ENCODE measurements at places on chromosomes 6 and 20.
A peak's percentile ranks its signal among the peaks of the same experiment; 100 is the strongest.

DNA sequence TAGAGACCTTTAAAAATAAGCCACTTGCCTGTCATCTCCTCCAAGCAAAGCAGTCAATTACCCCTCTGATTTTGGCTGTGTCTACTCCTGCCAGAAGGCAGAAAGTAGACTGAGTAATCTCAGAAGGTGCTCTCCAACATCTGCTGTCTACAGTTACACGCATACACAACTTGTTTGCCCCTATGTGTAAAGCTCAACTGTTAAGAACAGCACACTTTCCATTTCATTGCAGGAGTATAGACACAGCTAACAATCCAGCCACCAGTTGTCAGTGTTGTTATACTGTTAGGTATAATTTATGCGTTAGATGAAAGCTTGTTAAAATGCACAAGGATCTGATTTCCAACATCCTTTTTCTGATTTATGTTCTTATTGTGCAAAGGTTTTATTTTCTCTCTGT, 88.2 kb downstream of the SAMD3 start:
- DNase-seq, result peak; percentile 33

GRCh38 chr20:60765821-60766403, 486.1 kb upstream of the CDH4 start:
- DNase-seq, result no peak

DNA sequence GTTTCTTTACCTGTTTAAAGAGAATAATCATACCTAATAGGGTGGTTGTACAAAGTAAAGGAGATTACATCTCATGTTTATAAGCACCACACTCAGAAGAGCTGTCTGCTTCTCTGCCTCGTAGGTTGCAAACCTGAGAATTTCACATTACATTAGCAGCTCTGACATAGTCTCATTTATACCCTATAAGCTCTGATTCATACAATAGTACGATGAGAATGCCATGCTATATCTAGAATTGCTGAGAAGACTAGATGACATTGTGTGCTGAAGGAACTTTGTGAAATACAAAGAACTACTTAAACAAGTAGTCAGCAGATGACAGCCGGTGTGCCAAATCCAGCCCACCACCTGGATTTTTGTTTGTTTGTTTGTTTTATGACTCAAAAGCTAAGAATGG, 121.2 kb downstream of the ADAT2 start:
- no peak for DNase-seq

GRCh38 chr6:22556266-22556665, 13.1 kb upstream of the HDGFL1 start:
- DNase-seq, result no peak

GRCh38 chr6:6816716-6817115, 228.2 kb downstream of the LY86 start:
- DNase-seq, result no peak

DNA sequence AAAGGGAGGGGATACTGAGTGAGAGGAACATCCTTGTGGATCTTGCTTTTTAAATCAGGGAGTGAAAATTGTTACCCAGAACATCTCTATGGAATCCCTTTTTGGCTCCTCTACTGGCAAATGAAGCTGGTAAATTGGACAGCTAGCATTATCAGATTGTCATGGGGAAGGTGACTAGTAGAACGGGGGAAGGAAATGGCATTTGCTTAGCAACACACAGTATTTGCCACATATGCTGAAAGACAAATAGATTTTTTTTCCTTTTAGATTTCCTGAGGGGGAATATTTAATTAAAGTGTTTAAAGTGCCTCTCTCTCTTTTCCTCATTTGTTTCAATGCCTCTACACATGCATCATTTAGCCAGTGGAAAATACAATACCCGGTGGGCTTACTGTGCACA, 573.5 kb downstream of the BCKDHB start:
- DNase-seq, result no peak

DNA sequence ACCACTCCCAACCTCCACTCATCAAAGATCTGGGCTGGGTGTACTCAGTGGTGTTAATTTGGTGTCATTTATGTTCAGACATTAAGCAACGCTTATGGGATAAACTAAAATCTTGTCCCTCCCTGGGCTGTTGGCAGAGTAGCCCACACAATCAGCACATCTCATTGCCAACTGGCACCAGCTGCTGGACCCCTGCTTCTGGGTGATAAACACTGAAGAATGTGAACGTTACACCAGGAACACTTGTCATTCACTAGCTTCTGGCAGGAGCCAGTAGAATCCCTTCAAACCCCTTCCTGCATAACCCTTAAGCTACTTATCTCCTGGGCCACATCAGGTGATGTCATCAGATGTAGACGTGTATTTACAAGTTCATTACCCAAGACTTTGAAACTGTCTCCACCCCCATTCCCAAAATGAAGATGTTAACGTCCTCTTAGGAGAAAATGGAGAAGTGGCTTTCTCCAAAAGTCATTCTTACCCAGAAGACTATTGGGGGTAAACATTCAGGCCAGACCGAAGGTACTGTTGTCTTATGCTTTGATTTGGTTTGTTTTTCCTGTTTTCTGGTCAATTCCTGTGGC, 107.8 kb upstream of the CD93 start:
- no peak for DNase-seq

- no peak for DNase-seq
These were observed 96.3 kb downstream of the FOXF2 start for GRCh38 chr6:1485678-1486077.

DNA sequence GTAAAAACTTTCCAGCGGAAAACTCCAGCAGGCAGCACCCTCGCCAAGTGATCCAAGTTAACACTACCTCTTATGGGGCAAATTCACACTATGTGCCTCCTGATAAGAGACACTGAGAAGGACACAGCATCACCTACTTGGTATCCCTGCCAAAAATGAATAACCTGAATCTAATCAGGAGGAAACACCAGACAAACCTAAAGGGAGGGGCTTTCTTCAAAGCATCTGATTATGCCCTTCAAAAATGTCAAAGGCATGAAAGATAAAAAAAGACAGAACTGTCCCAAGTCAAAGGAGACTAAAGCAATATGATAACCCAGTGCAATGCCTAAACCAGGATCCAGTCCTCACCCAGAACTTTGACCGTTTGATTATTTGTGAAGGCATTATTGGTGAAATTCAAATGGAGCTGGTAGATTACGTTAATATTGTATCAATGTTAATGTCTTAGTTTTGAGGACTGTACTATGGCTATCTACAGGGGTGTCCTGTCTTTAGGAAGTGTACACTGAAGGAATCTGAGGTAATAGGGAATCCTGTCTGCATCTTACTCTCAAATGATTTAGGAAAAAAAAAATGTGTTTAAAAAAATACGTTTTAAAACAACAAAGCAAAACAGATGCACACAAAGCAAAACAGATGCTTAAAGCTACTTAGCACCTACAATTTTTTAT, 8.3 kb downstream of the TBC1D7 start:
- no peak for DNase-seq

GRCh38 chr6:148837941-148838340, 91.1 kb downstream of the UST start:
- no peak for DNase-seq

DNA sequence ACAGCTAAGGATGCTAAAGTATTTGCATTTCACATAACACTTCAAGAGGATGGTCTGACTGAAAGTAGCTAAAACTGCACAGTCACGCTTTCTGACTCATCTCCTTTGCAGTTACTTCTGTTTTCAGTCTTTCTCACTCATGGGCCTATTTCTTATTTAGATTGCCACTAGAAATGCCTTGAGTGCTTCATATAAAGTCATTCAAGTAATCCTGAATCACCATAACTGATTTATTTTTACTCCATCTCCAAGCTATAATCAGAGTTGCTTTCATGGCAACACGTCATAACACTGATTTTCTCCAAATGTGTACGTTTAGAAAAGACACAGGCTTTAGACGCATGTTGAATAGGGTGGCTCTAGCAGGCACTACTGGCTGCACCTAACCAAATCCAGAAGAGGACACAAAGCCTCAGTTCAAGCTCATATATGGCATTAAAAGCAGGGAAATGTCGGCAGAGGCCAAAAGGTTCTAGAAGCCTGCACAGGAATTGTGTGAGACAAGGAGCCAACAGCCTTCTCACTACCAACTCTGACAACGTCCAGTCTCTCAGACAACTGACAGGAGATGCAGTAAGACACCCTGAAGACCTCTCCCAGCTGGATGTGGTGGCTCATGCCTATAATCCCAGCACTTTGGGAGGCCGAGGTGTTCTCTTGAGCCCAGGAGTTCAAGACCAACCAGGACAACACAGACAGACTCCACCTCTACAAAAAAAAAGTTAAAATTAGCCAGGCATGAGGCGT, 64.1 kb upstream of the BEND6 start:
- no peak for DNase-seq

GRCh38 chr6:43347444-43347843, 22.0 kb downstream of the ZNF318 start:
- DNase-seq, result no peak

DNA sequence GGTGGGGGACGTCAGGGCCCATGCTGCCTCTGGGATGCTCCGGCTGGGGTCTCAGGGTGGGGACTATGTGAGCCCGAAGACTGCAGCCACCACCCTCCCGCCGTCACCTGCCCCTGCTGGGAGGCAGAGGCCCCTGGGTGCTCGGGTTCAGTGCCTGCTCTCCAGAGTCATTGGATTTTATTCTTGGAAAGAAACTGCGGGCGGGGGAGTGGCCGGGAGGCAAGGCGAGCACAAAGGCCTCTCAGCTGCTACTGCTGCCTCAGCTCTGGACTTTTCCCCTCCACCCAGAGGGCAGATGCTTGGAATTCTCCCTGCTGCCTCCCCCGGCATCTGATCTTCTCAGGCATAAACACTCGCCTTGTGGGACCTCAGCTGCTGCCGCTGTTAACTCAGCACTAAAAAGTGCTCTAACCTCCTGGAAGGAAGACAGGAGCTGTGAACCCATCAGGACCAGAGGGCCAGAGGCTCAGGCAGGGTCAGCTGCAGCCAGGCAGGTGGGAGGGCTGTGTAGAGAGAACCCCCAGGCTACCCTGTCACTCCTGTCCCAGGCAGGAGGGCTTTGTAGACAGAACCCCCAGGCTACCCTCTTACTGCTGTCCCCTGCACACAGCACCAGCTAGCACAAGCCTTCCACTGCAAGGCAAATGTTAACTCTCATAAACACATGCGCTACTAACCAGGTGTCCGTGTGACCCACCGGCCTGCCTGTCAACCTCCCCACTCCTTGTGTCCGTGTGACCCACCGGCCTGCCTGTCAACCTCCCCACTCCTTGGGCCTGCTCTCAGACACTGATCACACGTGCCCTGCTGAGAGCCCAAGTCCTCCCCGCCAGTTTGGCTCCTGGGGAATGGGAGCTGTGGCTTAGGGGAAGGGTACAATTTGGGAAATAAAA, 9.4 kb upstream of the FRMD1 start:
- no peak for DNase-seq

- DNase-seq, result peak; percentile 67
These were observed at the start of gene POM121L2 for GRCh38 chr6:27312146-27312949. TSS of gene POM121L2 (minus strand) at chr6:27312273. CDS start at chr6:27312170, 103 bp downstream.

DNA sequence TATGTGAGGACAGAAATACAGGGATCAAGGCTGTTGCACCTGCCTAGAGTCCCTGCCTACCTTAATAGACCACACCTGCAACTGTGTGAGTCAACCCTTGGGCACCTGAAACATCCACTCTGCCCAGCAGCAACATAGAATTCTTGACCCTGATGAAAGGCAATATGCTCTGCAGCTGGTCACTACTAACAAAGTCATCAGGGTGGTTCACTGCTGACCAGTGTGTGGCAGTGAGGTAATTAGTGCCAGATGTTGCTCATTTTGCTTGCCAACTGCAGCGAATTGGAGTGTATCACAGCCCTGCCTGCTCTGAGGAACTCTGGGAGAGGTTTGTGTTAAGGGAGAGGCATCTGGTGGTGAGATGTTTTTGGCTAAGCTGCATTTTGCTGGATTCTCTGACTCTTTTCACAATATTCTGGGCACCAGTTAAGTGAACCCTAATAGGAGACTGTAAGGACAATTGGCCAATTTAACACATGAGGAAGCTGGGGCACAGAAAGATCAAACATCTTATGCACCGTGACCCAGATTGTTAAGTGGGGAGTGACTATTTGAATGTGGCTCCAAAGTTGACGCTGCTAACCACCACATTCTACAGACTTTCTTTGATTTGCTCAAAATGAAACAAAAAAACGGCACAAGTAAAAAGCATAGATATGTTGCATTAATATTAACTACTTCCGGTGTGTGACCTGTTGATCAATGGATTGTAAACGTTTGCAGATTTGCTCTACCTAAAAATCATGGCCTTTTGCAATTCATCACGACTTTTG, 61.9 kb upstream of the OPRM1 start:
- no peak for DNase-seq

GRCh38 chr6:112439010-112439409, 91.9 kb downstream of the RFPL4B start:
- DNase-seq, result no peak

- no peak for DNase-seq
These were observed 78.9 kb downstream of the SLX4IP start for GRCh38 chr20:10513931-10514575.

GRCh38 chr6:147219463-147219862, 15.2 kb downstream of the STXBP5 start:
- no peak for DNase-seq

- DNase-seq, result no peak
These were observed 9.0 kb downstream of the NKAIN2 start for GRCh38 chr6:123812621-123813020.

DNA sequence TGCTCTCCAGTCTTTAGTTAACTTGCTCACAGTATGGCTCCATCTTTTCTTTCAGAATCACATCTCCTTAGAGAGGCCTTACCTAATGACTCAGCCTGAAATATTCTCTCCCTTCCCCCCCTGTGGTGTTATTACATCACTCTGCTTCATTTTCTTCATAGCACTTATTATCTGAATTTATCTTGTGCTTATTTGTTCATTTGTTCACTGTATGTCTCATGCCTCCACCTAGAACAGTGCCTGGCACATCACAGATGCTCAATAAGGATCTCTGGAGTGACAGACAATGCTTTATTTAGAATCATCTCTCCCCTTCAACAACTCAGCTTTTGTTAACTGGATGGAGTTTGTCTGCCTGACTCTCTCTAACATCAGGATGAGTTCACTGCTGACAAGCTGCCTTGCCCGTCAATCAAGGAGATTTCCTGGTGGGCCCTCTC, 96.6 kb upstream of the MAN1A1 start:
- DNase-seq, result no peak

- DNase-seq, result no peak
These were observed 22.1 kb upstream of the SNTA1 start for GRCh38 chr20:33465481-33466302.

GRCh38 chr20:41137614-41138474, 501 bp downstream of the PLCG1 start:
- peak; percentile 47 for DNase-seq

- DNase-seq, result no peak
These were observed 109.7 kb downstream of the BFSP1 start for GRCh38 chr20:17421493-17421892.

DNA sequence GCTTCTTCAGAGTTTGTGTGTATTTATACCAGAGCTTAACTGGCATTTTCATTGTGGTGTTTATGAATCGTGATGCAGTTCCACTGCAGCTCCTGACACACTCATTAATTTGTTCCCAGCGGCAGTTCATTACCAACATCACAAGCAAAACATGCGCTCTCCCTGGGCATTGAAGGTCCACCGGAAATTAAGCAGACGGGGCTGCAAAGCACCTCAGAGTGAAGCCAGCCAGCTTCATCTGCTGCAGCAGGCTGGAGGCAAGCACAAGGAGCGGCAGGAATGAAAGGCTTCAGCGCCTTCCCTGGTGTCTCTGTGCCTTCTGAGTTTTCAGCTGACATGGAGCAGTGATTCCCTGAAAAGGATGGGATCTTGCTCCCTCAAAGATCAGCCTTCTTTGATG, 246.0 kb upstream of the SPTLC3 start:
- no peak for DNase-seq

GRCh38 chr6:54243699-54244098, 64.5 kb upstream of the TINAG start:
- DNase-seq, result no peak

GRCh38 chr20:1330075-1330830, 1.3 kb upstream of the SDCBP2 start:
- DNase-seq, result peak; percentile 25

- DNase-seq, result no peak
These were observed 117.3 kb downstream of the PSMB1 start for GRCh38 chr6:170435766-170436165.

All from CD4-positive, alpha-beta T cell treated with Interleukin-2 at 100 ng/mL for 4 hours (primary cell).